H9 (cell line): ENCODE measurements at places on chromosomes 1 and 21.

- DNase-seq, result no peak
Measured at GRCh38 chr1:57234459-57234858, 189.4 kb downstream of the DAB1 start.

- no peak for DNase-seq
Measured at GRCh38 chr1:156510709-156511108, 10.1 kb upstream of the MEF2D start.

DNA sequence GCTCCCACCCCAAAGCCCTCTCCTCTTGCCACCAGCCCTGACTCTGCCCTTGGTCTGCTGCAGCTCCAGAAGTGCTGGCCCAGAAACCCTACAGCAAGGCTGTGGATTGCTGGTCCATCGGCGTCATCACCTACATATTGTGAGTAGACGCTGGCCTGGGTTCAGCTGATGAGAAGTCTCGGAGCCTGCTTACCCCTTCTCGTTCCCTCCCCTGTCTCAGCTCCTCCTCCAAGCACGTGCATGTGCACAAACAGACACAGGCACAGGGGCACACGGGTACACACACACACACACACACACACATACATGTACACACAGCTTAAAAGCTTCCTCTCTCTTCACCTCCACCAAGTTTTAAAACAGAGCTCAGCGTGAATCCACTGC lies 24.3 kb downstream of the CAMK1G start:
- DNase-seq, result no peak

- no peak for DNase-seq
Measured at GRCh38 chr1:36475910-36476604, 6.7 kb downstream of the CSF3R start.

GRCh38 chr1:197619008-197619640 lies 156.2 kb downstream of the DENND1B start:
- no peak for DNase-seq

DNA sequence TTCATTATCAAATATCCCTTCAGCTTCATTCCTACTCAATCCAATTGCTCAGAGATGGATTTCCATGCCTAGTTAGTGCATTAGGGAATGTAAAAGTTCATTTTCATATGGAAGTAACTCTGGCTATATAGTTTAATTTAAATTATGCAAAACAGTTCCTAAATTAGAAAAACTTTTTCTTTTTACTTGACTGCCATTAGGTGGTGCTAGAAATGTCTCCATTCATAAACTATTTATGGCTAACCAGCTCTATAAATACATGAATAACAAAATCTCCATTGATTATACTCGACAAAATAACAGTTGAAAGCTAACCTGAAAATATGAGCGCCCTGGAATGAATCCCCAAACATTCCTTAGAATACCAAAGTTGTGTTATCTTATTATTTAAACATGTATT lies 311.4 kb downstream of the USH2A start:
- DNase-seq, result no peak

- no peak for DNase-seq
Measured at GRCh38 chr1:241615043-241615974, 24.9 kb downstream of the CHML start.

- no peak for DNase-seq
Measured at GRCh38 chr1:114547076-114547475, 34.3 kb downstream of the BCAS2 start.

GRCh38 chr1:34380526-34381124 lies 203.9 kb downstream of the C1orf94 start:
- no peak for DNase-seq

DNA sequence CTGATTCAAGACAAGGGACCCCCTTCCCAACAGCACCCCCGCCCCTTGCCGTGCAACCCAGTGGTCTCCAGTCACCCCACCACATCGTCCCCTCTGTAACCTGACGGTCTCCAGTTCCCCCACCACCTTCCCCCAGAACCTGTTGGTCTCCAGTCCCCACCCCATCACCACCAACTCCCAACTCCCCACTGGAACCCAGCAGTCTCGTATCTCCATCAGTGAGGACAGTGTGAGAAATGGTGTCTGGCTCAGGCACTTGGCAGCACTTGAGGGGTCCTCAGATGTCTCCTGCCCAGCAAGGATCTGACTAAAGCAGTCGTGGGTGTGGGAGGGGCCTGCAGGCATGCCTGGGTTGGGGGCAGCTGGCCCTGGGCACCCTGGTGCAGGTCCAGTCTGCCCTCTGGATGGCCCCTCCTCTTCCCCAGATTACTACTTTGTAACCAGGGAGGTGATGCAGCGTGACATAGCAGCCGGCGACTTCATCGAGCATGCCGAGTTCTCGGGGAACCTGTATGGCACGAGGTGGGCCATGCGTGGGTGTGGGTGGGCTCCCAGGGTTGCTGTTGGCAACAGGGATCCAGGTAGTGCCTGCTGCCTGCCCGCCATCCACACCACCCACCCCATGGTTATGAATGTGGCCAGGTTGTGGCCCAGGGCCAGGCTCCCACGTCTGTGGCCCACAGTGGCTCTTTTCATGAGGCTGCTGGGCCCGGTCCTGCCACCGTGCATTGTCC lies 3.1 kb upstream of the GJC2 start:
- DNase-seq, result no peak

- no peak for DNase-seq
Measured at GRCh38 chr21:32189688-32190483, 89.0 kb downstream of the MIS18A start.

DNA sequence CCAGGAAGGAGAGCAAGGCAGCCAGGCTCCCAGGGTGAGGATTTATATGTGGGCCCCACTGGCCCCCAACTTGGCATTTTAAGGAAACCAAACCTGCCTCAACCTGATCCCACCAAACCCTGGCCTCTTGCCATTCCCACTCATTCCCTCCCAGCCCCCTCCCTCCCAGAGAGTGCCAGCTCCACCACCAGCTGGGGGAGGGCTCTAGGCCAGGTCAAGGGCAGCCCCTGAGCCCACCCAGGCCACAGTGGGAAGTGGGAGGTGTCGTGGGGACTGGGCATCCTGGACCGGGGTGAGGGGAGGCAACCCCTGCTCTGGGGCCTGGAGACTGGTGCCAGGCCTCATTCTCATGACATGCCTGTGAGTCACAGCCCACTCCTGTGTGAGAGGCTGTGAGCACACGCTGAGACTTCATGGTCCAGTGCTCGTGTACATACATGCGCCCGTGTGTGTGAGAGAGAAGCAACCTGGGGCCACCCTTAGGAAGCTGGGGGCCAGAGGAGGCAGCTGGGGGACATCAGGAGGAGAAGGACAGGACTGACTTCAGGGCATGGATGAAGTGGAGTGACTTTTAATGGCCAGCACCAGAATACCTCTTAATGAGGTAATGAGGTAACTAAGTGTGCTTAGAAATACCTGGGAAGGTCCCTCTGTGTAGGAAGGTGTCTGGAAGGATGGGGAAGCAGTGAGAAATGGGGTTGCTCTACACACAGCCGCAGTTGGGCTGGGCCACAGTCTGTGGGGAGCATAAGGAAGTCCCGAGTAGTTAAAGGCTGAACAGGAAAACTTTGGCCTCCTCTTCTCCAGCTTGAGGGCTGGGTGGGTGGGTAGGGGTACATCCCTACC lies at the start of gene S100A2:
TSS of gene S100A2 (minus strand) at position 316 of the 846 bp plus-strand sequence. CDS start 1,967 bp downstream, outside the sequence.
- DNase-seq, result no peak

DNA sequence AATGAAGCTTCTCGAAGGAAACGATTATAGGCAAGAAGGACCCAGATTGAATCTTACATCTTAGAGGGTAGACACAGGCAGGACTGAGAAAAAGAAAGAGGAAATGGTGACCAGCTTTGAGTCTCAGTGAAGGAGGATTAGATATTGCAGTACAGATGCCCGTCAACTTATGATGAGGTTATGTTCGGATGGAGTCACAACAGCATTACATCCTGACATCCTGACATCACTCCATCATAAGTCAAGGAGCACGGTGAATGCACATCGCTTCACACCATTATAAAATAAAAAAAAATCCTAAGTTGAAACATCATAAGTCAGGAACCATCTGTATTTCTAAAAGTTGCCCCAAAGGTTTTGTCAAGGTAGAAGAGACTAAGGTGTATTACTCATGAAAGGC lies 312.3 kb upstream of the PLXNA2 start:
- DNase-seq, result no peak

DNA sequence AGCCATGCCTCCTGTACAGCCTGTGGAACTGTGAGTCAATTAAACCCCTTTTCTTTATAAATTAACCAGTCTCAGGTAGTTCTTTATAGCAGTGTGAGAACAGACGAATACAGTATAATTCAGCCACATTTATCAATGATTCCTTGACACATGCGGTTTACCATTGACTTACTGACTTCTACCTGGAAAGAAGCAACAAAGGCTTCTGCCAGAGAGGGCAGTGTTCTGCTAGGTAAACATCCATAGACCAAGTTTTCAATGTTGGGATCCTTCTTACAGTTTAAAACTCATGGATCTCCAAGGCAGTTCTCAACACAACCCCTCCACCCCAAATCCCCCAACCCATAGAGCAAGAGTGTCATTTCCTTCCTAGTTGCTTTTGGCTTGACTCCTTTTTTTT lies 150.6 kb downstream of the ZNF648 start:
- no peak for DNase-seq

DNA sequence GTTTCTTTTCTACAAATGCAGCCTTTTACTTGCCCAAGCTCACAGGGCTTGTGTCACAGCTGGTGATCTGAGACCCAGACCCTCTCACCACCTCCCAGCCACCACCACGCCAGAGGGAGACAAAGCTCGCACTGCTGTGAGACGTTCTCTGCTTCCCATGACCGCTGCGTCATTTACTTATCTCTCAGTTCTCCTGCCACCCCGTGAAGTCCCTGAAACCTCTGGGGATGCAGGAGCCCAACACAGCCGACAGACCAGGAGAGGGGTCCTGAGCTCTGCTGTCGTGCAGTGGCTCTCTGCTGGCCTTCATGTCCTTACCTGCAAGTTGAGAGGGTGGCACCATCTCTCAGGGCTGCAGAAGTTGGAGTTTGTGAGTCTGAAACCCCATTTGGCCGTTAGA lies 77.7 kb downstream of the SLC16A1 start:
- DNase-seq, result no peak

GRCh38 chr1:217747156-217747769 lies 116.1 kb downstream of the SPATA17 start:
- no peak for DNase-seq

DNA sequence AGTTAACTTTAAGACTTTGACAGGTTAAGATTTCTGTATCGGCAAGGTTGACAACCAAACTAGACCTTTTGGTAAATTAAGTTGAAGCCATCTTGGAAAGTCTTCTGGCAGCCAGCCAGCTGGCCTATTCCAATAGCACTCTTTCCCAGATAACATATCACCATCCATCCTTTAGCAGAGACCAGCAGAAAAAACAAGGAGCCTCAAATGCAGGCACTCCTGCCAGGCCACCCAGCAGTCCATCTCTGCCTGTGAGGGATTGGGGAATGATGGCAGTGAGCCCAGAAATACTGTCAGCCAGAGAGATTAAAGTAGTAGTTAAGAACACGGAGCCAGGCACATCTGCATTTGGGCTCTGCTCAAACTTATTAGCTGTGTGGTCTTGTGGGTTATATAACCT lies 19.4 kb downstream of the ZBTB40 start:
- no peak for DNase-seq

- DNase-seq, result no peak
Measured at GRCh38 chr1:54239035-54239383, 39.0 kb downstream of the MRPL37 start.

DNA sequence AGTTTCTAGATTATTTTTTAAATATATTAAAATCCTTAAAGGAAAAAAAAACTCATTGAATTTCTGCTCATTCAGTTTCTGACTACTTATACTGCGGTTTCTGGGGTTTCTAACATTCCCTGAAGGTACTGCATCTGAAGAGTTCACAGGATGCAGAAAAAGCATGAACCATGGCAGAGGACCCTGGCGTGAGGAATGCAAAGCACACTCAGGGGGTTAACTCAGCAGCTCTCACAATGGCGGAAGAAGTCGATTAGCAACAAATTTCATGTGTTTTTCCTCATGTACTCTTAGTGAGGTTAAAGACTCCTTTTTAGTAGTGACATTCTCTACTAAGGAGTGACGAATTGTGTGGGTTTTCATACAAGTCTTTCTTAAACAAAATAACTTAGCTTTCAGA lies 975.6 kb downstream of the NCAM2 start:
- peak; percentile 45 for DNase-seq

- DNase-seq, result no peak
Measured at GRCh38 chr1:51897699-51898031, 19.1 kb upstream of the NRDC start.

DNA sequence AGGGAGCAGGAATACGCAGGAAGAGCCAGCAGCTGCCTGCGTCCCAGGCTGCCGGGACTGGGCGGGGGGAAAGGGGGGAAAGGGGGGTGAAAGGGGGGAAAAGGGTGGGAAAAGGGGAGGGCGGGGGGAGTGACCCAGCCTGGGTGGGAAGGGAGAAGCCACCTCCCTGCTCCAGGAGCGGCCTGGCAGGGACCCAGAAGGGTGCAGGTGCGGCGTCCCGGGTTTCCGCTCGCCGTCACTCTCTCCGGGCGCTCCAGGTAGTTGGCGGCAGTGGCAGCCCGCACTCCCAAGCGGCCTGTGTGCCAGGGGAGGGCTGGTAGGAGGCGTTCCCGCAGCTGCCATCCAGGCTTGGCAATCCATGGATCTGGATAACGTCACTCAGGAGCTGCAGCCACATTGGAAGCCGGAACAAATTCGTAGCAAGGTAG lies 141.0 kb upstream of the NGF start:
- peak; percentile 31 for DNase-seq

- no peak for DNase-seq
Measured at GRCh38 chr1:243325305-243325890, 69.6 kb downstream of the SDCCAG8 start.

DNA sequence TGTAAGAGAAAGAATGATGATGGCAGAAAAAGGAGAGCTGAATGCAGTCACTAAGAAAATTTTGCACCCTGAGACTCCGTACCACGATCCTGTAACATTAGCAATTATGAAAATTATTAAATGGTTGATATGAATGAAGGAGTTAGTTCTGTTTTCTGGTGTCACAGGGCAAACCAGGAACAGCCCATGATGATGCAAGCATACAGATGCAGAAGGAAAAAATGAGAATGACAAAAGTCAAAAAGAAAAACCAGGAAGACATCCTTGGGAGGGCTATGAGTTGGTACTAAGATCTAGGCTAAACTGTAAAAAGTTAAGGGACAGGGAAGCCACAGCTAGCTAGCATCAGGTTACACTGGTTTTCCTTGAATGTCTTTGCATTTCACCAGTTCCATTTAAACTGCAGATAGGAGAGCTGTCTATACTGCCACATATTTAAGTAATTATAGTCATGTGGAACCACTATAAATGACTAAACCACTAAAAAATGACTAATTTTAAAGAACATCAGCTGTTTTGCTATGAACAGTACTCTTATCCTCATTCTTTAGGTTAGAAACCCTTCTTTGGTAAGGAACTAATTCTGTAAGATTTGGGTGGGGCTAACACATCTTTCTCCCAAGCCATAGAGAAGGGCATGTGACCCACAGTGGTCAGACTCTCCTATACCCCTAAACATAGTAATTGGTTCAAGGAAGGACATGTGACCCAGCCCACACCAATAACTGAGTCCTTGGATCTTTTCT lies 11.4 kb downstream of the DOCK7 start:
- DNase-seq, result no peak
